Uterus (tissue), 4 donors: ENCODE measurements at places on chromosomes 4 and X. TPM values are rescaled to one million over a fixed set of nuclear protein-coding genes. Genes with fewer than 3 reads are reported as not detected.

The UGT2A3 gene
- total RNA-seq = not detected

The IL13RA2 gene
- not detected for total RNA-seq

The BEND2 gene
- total RNA-seq = not detected

The DCAF12L2 gene
- 0.51 TPM for total RNA-seq

The SULT1B1 gene
- 2.4 TPM for total RNA-seq

The BTK gene
- 1.2 TPM for total RNA-seq

The RRH gene
- not detected for total RNA-seq

The NDP gene
- 25.2 TPM for total RNA-seq

The NSUN7 gene
- total RNA-seq = 14.1 TPM

The RAB9B gene
- total RNA-seq = 14.9 TPM

The GLOD5 gene
- total RNA-seq = not detected

DNA sequence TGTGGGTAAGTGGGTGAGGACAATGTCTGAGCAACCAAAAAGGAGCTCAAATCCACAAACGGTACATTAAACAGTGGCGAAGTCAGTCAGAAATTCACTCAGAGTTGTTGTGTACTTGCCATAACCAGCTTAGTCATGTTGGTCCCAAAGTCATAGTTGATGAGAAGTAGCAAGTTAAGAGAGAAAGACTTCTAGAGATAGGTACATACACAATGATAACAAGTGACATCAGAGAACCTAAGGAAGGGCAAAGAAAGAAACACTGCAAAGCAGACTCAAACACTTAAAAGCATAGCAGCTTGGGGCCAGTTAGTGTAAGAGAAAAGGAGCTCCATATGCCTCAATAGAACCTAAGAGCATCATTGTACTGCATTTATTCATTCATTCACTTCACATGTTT lies 30.2 kb downstream of the DYNLT3 start:
- DNase-seq = no peak

DNA sequence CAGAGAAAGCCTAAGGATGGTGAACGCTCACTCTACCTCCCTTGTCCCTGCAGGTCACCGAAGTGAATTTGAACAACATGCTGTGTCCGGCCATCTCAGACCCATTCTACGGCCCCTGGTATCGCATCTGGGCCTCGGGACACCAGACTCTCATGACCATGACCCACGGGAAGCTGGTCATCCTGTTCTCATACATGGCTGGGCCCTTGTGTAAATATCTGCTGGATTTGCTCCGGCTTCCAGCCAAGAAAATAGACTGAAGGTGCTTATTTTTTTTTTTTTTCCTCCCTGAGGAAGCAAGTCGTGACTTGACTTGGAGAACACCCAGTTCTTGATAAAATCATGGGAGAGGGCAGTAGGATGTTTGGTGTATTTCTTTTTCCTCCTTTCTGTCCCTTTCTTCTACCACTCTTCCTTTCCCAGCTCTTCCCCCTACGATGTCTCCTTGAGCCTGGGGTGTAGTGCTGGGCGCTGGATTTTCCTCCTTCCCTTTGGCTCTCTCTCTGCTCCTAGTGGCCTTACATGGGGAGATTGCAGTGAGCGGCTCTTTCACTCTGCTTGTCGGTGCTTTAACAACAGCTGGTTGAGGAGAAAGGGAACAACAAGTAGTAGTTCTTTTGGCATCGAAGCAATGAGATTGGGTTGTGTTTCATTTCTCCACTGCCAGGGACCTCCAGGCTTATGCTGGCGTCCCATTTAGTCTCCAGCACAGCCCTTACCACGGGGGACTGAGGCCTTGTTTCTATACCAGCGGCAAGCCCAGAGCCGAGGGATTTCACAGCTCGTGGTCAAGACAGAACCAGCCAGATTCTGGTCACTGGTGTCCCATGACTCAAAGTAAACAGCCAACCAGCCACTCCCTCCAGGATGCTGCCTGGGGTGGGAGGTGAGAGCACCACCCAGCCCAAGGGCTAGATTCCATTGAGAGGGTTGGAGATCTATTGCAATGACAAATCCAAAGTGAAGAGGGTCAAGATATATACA lies 144.4 kb downstream of the AMMECR1 start:
- DNase-seq = no peak

DNA sequence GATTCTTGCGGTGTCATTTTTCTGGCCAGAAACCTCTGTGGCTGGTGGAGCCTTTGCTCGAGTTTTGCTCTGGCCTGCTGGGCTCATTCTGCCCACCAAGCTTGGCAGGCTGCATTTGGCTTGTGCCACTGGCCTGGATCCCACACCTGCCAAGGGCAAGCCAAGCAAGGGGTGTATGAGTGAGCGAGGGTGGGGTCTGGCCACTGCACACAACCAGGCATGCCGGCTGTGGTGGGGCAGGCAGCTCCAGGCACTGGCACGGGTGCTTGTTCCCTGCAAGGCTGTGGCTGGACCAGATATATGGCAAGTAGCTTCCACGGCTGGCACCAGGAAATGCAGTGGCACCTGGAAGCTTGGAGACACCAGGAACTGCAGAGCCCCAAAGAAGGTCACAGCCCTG lies 68.6 kb upstream of the PPP3CA start:
- no peak for DNase-seq

DNA sequence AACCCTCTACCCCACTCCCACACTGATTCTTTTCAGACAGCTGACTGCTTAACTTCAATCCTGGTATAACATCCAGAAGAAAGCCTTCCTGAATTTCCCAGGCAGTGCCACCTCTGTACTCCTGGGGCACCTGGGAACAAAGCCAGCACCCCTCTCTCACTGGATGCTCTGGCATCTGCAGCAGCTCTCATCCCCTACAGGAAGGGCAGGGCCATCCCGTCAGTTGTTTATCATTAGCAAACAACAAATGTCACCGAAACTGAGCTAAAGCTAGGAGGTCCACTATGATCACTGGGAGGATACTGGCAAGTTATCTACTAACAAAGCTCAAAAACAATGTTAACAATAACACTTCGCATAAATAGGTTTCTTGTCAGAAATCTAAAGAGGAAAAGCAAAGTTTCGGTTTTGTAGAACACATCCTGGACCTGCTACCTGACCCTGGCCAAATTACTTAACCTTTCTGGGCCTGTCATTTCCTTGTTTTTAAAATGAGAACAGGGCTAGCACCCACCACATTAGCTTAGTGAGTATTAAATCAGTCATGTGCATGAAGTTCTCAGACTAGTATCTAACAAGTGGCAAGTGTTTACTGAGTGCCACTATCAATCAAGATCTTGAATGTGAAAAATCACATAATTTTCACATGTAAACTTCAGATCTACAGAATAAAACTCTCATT lies 86.6 kb downstream of the NR3C2 start:
- DNase-seq = no peak

- DNase-seq = no peak
Measured at GRCh38 chr4:155911905-155912304, 8.4 kb downstream of the TDO2 start.

DNA sequence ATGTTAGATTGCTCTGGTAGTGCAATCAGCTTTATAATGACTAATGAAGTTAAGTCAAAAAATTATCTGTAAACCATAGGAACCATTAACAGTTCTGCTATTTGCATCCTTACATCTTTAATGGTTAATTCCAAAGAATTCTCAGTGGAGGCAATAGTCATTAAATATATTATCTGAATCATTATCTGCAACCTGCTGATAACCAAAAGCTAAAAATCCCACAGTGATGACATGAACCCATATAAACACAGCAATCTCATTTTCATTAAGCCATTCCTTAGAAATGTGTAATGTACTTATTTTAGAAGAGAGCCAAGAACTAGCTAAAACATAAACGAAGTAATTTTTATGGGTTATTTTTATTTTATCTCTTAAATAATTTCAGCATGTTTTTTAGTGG lies 60.2 kb downstream of the MAGEB16 start:
- no peak for DNase-seq

- no peak for DNase-seq
Measured at GRCh38 chr4:48190839-48191238, 56.8 kb upstream of the TXK start.

DNA sequence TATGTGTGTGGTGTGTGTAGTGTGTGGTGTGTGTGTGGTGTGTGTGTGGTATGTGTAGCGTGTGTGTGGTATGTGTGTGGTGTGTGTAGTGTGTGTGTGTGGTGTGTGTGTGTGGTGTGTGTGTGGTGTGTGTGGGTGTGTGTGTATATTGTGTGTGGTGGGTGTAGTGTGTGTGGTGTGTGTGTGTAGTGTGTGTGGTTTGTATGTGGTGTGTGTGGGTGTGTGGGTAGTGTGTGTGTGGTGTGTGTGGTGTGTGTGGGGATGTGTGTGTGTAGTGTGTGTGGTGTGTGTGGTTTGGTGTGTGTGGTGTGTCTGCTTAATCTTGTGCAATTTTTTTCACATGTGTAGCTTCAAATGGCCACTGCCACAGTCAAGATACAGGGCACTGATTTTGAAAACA lies 94.5 kb downstream of the CPZ start:
- no peak for DNase-seq

- DNase-seq = no peak
Measured at GRCh38 chrX:128992107-128992971, 531.0 kb downstream of the SMARCA1 start.

DNA sequence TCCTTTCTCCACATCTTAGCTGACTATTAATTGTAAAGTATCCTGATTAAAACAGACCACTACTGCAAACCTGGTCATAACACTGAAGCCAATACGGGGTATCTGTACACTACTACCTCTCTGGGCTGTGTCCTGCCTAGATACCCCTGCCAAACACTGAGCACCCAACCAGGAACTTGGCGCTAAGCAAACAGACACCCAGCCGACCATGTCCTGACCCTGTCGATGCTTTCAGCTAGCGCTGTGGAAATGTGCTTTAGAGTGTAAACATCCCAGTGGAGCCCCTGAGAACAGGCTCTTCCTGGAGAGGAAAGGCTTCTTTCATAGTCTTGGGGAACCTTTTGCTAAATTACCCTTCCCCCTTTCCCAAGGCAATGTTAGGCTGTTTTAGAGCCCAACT lies 52.9 kb downstream of the CCNG2 start:
- DNase-seq = no peak

GRCh38 chr4:94364527-94364926 lies 21.9 kb upstream of the HPGDS start:
- no peak for DNase-seq

DNA sequence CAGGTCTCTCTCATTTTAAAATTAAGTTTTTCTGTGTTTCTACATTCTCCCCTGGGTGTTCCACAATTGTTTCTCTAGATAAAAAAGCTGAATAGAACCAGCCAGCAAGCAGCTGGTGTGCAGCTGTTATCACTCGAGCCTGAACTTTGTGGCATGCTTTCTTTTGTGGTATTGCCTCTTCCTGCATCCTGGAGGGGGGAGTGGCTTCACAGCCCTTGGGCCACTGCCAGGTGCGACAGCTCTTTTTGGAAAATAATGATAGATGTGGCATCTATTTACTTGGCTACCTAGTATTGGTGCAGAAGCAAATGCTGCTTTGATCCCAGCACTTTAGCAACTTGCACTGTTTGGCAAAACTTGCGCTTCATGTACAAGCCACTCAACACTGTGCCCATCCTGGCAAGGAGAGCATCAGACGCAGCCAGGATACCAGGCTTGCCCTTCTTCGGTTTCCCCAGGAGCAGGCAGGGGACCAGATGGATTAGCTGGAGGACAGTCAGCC lies 69.4 kb downstream of the HMGB2 start:
- no peak for DNase-seq

- DNase-seq = no peak
Measured at GRCh38 chr4:126859872-126860271, 772.9 kb upstream of the INTU start.

DNA sequence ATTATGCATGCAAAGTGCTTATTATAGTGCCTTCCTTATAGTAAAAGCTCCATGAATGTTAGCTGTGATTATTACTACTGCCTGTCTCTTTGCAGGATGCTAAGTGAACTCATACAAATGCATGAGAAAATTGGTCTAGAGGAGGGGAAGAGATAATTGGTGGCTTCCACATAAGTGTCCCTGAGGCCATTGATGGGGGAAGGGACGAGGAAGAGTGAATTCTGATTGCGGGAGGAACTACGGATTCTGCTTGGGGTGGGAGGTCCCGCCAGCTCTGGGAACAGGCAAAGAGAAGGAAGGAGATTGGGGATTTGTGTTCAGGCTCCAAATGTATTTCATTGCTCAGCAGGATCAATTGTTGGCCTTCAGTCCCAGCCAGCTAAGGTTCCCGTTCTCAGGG lies 11.6 kb upstream of the ARHGAP36 start:
- DNase-seq = no peak

GRCh38 chr4:4761128-4761982 lies 98.1 kb upstream of the MSX1 start:
- no peak for DNase-seq

GRCh38 chr4:175273995-175274753 lies 356.0 kb downstream of the ADAM29 start:
- no peak for DNase-seq

DNA sequence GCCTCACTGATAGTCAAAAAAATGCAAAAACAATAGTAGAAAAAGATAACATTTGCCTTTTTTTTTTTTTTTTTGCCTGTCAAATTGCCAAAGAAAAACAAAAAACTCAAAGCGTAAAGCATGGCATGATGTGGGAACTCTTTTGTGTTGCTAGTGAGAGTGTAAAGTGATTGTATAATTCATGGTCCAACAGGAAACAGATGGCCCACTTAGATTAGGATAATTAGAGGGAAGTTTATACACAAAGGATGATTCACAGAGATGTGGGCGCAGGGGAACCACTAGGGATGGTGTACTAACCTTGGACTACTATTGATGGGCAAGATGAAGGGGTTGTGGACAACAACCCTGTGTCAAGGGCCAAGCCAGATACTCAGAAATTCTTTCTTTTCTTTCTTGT lies 16.4 kb downstream of the MCUB start:
- no peak for DNase-seq

DNA sequence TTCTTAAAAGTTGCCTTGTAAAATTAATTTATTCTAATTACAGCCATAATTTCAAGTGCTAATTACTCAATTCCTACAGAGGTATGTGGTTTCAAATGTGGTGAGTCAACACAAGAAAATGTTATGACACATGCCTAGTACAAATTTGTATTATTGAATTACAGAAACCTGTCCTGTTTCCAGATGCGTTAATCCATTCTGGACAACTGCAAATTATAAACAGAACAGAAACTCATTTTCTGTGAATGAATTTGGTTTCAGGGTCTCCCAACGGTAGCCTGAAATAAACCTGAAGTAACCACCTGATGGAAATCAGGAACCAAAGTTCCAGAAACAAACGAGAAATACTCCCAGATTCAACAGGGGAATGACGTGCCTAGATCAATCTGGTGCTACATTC lies 328.6 kb upstream of the F9 start:
- DNase-seq = no peak

- no peak for DNase-seq
Measured at GRCh38 chrX:24426921-24427746, 38.0 kb upstream of the PDK3 start.
